ENCODE measurements at places on chromosomes 4 and X.

DNA sequence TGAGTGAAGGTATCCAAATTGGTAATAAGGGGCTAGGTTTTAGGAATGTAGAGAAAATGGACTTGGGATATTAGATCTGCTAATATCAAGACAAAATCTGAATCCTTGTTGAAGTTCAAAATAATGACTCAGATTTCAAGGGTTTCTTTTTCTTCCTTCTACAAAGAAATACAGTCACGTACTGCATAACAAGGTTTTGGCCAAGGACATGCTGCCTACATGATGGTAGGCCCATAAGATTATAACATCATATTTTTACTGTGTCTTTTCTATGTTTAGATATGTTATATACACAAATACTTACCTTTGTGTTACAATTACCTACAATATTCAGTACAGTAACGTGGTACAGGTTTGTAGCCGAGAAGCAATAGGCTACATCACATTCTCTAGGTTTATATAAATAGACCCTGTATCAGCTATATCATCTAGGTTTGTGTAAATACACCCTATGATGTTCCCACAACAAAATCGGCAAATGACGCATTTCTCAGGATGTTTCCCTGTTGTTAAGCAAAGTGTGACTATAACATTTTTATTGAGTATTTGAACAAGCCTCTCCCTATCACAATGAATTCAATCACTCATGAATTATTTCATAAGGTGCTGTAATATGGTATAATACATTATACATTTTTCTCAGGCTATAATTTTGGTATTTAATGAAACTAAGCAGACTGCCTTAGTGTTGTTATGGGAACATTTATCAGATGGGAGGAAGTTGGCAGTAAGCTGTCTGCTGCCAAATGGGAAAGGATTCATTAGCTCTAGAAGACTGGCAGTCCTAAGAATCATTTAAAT is 186.3 kb downstream of the PPP3CA start:
- no peak for DNase-seq
- no peaks in the 10 kb centered on the region for H3K27me3 ChIP-seq

DNA sequence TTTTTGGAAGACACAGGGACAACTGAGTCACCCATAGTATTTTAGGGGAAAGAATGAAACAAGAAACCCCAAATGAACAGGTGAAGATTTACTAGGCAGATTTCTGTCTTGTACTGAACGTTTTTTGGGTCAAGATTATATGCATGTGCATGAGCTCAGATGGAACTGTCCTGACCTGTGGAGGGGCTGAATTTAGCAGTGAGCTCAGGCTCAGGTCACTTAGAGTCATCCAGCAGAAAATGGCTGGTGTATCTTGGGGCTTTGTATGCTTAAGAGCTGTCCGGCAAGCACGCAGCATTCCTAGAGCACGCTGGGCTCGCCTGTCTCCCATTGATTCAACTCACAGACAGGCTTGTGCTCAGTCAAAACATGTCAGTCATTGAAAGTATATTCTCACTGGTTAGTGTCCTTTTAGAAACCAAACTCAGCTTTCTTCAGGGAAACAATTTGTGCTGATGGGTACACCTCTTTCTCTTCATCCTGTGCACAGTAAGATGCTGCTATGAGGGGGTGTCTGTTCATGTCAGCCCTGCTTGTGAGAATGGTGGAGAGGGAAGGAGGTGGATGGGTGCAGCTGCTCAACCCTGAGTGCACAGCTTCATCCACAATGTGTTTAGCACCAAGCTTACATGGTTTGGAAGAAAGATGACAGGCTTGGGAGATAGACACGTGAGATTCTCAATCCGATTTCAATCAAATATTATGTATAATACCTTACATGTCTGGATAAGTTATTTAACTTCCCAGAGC is 47.5 kb upstream of the PDLIM3 start:
- no peak for DNase-seq
- no peaks in the 10 kb centered on the region for H3K36me3 ChIP-seq
- H3K27ac ChIP-seq: no peak overlapping the region
- H3K27me3 ChIP-seq: peaks cover 24% of the 10 kb centered on the region

GRCh38 chr4:168632301-168632725 is 135.5 kb downstream of the PALLD start:
- H3K36me3 ChIP-seq: no peaks in the 10 kb centered on the region
- no peak overlapping the region for H3K27ac ChIP-seq
- H3K4me3 ChIP-seq: peak overlapping the region; percentile 37
- peaks cover 7% of the 10 kb centered on the region for H3K4me1 ChIP-seq

DNA sequence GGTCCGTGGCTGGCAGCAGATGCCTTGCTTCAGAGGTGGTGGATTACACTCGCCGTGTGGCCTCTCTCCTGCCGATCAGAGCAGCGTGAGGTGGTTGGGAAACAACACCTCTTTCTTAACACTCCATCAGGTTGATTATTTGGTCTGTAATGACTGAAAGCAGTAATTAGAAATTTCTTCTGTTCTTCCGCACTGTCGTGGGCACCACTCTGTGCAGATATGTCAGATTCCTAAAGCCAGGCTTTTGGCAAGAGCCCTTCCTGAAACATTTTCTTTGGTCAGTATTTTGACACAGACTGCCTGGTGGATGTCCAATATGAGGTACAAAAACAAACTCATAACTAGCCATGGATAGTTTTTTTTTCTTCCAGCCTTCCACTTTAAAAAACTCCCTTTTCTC is 100.9 kb downstream of the FNIP2 start:
- H3K36me3 ChIP-seq: peaks cover 28% of the 10 kb centered on the region
- peaks cover 13% of the 10 kb centered on the region for H3K4me1 ChIP-seq
- H3K4me3 ChIP-seq: no peak overlapping the region
- no peak overlapping the region for H3K27ac ChIP-seq
- DNase-seq: no peak

- no peaks in the 10 kb centered on the region for H3K27me3 ChIP-seq
- H3K27ac ChIP-seq: no peak overlapping the region
- H3K36me3 ChIP-seq: no peaks in the 10 kb centered on the region
- no peaks in the 10 kb centered on the region for H3K4me1 ChIP-seq
These were observed 593.0 kb upstream of the TENM3 start for GRCh38 chr4:181650033-181650825.

DNA sequence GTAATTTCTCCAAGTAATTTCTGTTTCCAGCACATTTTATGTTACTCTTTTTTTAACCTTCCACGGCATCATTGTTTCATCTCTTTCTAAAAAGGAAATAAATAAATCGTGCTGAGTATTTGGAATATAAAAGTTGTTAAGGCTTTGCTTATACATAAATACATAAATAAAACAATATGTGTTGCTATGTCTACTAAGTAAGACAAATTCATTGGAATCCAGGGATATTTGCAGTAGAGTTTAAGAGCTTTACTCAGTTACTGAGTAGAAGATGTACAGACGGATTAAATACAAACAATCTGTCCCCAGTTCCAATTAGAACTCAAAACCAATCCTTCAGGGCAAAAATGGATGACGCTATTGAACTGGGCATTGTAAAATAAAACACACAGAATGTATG is 1.4 kb downstream of the ARHGAP24 start:
- H3K27ac ChIP-seq: no peak overlapping the region
- no peaks in the 10 kb centered on the region for H3K36me3 ChIP-seq
- peaks cover 20% of the 10 kb centered on the region for H3K27me3 ChIP-seq
- H3K4me1 ChIP-seq: no peaks in the 10 kb centered on the region
- no peak overlapping the region for H3K4me3 ChIP-seq

GRCh38 chrX:39983715-39984114 is 114.0 kb downstream of the BCOR start:
- no peaks in the 10 kb centered on the region for H3K4me1 ChIP-seq
- H3K27me3 ChIP-seq: no peaks in the 10 kb centered on the region

GRCh38 chr4:140568507-140569306 is at the start of gene UCP1:
TSS of gene UCP1 (minus strand) at chr4:140568961. CDS start at chr4:140568729, 232 bp downstream.
- no peak within 1 kb of the TSS for H3K27ac ChIP-seq
- no peaks in the 10 kb centered on the region for H3K36me3 ChIP-seq
- peaks cover 2% of the 10 kb centered on the region for H3K4me1 ChIP-seq
- peak within 1 kb of the TSS; percentile 46 for H3K4me3 ChIP-seq
- DNase-seq: no peak

DNA sequence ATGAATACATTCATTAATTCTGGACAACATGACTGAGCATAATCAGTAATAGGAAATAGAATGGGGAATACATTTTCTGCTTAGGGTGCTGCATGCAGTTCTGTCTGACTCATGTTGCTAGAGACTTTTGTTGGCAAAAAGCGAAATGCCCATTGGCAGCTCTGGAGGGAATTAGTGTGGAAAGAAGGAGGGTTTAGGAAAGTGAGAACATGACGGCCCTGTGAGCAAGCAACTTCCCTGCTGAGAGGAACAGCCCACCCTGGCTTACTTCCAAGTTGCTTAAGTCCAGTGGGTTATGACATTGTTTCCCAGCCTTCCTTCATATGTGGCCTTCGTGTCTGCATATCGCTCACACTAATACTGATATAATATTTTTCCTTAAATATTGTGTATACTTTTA is 13.8 kb downstream of the MAD2L1 start:
- H3K27me3 ChIP-seq: no peaks in the 10 kb centered on the region
- H3K4me3 ChIP-seq: no peak overlapping the region
- DNase-seq: no peak
- peaks cover 6% of the 10 kb centered on the region for H3K36me3 ChIP-seq
- H3K27ac ChIP-seq: no peak overlapping the region

DNA sequence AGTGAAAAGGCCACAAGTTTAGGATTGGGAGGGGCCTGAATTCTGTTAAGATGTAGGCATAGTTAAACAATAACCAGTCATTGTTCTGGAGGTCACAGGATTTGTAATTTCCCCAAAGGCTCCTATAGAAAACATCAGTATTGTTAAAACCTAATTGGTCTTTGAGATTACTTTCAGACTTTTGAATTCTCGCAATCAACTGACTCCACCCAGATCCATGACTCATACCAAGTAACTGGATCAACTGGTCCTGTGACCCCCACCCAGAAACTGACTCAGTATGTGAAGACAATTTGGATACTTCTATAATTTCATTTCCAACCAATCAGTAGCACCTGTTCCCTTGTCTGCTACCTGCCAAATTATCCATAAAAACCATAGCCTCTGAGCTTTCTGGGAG is 28.4 kb downstream of the MAGEB16 start:
- H3K4me1 ChIP-seq: no peaks in the 10 kb centered on the region
- no peaks in the 10 kb centered on the region for H3K27me3 ChIP-seq
- DNase-seq: no peak
- H3K4me3 ChIP-seq: no peak overlapping the region

DNA sequence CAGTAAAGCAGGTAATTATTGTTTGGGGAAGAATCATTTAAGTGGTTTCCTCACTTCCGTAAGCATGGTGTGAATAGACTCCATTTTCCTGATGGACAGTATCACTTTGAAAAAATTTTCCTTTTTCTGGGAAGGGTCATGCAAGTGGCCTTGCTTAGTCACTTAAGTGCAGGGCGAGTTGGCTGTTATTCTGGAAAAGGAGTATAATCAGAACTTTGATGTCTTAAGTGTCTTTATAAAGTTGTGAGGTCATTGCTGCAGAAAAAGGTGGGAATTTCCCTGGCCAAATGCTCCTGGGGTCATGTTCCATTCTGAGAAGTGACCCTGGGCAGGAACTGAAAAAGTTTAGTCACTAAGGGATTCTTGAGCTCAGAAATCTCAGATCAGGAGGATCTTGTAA is 146.1 kb upstream of the OTUD4 start:
- H3K4me3 ChIP-seq: no peak overlapping the region
- no peaks in the 10 kb centered on the region for H3K36me3 ChIP-seq
- DNase-seq: no peak
- peaks cover 3% of the 10 kb centered on the region for H3K27me3 ChIP-seq
- no peaks in the 10 kb centered on the region for H3K4me1 ChIP-seq
- no peak overlapping the region for H3K27ac ChIP-seq

DNA sequence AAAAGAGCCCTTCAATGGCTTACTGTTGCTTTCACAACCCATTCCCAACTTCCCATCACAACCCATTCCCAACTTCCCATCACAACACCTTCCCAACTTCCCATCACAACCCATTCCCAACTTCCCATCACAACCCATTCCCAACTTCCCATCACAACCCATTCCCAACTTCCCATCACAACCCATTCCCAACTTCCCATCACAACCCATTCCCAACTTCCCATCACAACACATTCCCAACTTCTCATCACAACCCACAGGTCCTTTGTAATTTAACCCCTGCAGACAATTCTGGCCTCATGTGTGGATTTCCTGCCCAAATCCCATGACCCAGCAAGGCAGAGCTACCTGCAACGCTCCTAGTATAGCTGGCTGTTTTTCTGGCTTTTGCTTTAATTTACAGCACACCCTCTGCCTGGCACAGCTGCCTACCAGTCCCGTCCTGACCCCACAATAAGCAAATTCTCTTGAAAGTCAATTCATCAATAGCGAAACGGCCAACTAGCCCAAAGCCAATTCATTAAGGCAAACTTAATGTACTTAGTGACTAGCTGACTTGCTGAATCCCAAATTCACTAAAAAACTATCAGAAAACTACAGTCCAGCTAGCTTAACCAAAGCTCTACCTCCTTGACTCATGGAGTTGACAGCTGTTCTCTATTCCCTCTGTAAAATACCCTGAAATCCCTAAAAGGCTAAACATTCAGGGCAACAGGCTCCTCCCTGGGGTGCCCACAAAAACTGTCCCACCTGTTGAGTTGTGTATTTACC is 75.6 kb downstream of the AFAP1 start:
- H3K4me1 ChIP-seq: peaks cover 25% of the 10 kb centered on the region
- peaks cover 10% of the 10 kb centered on the region for H3K36me3 ChIP-seq
- peak; percentile 27 for DNase-seq
- H3K27me3 ChIP-seq: peaks cover 4% of the 10 kb centered on the region

Measured in T-helper 2 cell treated with Interferon-gamma antibody and Interleukin-4, amounts not matched to agents 5 μg/mL and 100 μg/mL, for 36 hours (primary cell).